ENCODE measurements at places on chromosomes 4 and X.

DNA sequence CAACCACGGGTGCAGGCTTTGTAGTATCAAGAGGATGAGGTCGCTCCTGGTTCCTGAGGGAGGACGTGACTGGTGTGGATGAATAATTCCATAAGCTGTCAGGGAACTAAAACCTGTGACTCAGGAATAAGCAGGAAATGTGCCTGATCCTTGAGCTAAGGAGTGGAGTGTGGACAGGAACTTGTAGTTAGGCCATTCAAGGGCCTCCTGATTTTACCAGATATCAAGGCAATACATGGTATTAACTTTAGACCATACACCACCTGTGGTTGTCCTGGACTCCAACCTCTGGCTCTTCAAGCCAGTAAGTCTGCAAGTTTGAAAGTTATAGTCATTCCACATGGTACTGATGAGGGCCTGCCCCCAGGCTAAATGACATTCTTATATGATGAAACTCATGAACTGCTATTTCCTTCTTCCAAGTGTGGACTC, 12.1 kb upstream of the ING2 start:
- no peak for ATAC-seq

DNA sequence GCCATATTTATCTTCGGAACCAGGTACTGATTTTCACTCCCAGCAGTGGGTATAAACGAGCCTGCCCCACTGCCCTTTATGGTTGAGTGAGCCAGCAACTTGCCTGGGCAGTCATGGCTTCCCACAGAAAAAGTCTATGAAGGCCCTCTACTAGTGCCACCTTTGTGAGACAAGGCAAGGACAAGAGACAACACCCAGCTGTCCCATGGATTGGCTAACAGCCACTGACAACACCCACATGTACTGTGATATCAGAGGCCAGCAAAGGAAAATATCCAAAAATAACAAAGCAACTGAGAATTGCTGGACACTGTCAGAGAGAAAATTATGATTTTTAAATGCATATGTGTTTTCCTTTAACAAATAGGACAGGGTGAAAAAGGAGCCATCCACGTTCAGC, 248.4 kb upstream of the TTC29 start:
- no peak for ATAC-seq

DNA sequence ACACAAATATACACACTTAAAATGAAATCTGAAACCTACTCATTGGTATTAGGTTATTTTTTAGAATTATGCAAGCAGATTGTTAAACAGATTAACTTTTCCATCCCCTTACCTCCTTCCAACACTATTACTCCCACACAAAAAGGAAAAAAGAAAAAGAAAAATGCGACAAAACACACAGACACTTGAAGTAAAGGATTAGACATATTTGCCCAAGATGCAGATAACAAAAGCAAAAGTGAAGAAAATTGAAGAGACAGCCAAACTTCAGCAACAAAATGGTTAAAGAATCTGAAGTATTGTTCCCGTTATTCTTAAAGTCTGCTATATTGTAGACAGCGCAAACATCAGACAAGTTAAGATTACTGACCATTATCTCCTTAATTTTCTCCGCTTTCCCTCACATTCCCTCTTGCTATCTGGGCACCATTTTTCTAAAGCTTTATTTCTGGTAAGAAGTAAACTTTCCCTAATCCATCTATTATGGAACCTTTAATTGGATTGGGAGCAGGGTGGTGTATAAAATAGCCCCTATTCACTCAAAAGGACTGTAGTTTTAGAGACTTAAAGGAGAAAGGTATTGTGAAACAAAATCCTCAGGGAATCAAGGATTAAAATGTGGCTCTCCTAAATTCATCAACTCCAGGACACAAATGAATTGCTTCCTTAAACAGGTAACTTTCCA, 34.7 kb upstream of the MAB21L2 start:
- ATAC-seq: no peak

- no peak for ATAC-seq
Observed at GRCh38 chr4:184994010-184994622, 24.2 kb upstream of the HELT start.

- ATAC-seq: no peak
Observed at GRCh38 chrX:67384403-67384802, 159.4 kb upstream of the AR start.

GRCh38 chr4:85243857-85244256, 231.1 kb upstream of the ARHGAP24 start:
- ATAC-seq: no peak

GRCh38 chr4:6362896-6363295, 93.2 kb downstream of the WFS1 start:
- ATAC-seq: no peak

DNA sequence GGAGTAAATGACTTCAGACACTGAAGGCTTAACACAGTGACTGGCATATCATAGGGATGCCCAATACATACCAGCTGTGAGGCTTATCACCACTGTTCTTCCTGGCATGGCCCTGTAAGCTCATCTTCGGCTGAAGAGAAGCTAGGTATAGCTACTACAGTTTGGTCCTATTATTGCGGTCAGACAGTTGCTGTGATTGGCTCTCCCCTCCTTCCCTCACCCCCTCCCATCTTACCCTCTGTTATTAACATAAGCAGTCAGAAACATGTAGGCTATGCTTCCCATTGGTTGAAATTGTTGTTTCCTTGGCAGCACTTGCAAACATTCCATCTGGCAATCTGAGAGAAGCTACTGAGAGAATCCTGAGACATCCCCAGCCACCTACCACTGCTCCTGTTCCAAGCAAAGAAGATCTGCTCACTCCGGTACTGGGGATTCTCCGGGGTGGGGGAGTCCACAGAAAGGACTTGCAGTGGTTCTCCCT, at the start of gene AKAP14:
AKAP14 (plus strand) TSS at position 51 of the 484 bp plus-strand sequence. CDS start 7,331 bp downstream, outside the sequence.
- ATAC-seq: no peak

DNA sequence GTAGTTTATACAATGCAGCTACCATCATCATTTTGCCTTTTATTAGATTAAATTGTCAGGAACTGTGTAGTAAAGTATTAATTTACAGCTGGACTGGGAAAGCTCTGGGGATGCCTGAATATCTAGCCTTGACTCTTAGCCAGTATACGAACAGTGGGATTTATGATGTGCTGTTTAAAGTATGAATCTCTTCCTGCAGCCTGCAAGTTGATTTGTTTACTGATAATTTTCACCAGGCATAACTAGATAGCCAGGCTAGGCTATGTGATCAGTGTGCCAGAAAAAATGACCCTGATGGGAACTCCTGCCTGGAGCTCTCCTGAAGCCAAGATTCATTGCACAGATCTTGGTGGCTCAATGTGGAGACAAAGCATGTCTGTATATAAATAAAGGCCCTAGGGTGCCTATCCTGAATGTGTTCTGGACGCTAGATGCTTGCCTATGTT, 119.2 kb downstream of the SCLT1 start:
- ATAC-seq: no peak

DNA sequence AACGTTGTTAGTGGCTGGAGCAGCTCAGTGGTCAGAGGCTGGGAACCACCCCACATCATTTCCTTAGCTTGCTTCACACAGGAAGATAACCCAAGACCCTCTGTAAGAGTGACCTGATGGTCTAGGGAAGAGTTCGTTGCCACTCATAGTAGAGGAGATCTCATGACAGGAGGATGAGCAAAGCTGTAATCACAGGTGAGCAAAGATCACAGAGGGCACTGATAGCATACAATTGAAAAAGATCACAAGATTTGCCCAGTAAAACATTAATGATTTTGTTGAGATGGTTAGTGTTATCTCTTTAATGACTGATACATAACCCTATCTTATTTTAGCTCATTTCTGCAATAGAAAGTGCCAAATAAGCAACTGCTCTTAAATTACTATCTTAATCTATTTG, 44.1 kb downstream of the LARP7 start:
- ATAC-seq: no peak

GRCh38 chr4:87716371-87717265, 66.5 kb downstream of the DMP1 start:
- no peak for ATAC-seq

GRCh38 chrX:21781976-21782375, 24.1 kb upstream of the SMPX start:
- ATAC-seq: no peak

GRCh38 chrX:13103188-13103913, 58.9 kb upstream of the FAM9C start:
- ATAC-seq: no peak

GRCh38 chr4:73417973-73418372, 13.9 kb downstream of the ALB start:
- no peak for ATAC-seq

DNA sequence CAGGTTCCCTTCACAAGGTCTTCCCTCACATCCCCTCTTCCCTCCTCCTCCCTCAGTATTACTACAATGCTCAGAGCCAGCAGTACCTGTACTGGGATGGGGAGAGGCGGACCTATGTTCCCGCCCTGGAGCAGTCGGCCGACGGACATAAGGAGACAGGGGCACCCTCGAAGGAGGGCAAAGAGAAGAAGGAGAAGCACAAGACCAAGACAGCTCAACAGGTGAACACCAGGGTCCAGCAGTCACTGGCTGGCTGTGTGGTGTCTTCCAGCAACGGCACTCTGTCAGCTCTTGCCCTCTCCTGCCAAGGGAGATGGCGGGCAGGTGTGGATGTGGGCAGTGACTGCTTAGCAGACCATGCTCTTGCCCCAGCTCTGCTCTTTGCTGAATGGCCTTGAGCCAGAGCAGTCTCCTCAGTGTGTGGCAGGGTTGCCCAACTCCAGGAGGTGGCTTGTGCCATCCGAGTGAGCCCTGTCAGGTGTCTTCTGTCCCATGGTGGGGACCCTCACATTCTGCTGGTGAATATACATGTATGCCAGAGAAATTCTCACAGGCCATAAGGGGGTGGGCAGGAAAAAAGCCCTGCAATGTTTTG, 11.4 kb upstream of the UBA1 start:
- ATAC-seq: no peak

GRCh38 chrX:83469551-83469950, 38.5 kb upstream of the POU3F4 start:
- no peak for ATAC-seq

GRCh38 chr4:84966382-84967242, at the start of gene WDFY3:
WDFY3 (minus strand) TSS chr4:84966690; CDS start chr4:84860591, 106,099 bp downstream.
- peak; percentile 45 for ATAC-seq

DNA sequence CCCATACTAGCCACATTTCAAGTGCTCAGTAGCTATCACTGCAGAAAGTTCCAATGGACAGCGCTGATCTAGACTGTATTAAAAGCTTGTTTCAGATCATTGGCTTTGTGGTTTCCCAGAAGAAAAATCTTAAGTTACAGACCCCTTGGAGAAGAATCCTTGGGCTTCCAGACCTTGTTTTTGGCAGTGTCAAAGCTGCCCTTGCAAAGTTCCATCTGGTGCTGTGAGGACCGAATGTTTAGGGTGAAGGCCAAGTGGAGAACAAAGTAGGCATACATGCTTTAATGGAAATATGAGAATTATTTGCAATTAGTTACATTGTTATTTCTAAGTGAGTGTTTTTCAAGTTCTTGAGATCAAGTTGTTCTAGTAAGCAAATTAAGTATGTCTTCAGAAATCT, 144.7 kb downstream of the FRMPD4 start:
- no peak for ATAC-seq

- no peak for ATAC-seq
Observed at GRCh38 chr4:12458621-12459020, 1025.5 kb downstream of the RAB28 start.

GRCh38 chr4:55186700-55187099, 61.3 kb upstream of the KDR start:
- ATAC-seq: no peak

DNA sequence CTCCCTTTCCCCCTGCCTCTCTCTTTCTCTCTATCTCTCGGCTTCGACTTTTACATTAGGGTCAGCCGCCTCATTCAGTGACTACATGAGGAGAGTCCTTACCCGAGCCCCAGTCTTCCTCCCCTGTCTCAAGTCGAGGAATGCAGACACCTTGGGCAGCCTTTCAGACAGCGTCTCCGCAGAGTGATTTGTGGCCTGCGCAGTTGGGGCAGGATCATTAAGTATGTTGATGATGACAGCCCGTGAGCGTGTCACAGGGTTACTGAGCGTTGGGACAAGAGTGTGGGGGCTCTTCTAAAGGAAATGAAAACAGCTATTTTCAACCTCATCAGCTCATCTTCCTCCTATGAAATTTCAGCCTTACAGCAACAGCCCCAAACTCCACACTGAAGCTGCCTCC, 312.1 kb upstream of the GATB start:
- no peak for ATAC-seq

- no peak for ATAC-seq
Observed at GRCh38 chr4:148694702-148695101, 252.5 kb upstream of the NR3C2 start.

GRCh38 chr4:23337292-23337691, 552.6 kb downstream of the PPARGC1A start:
- ATAC-seq: no peak

DNA sequence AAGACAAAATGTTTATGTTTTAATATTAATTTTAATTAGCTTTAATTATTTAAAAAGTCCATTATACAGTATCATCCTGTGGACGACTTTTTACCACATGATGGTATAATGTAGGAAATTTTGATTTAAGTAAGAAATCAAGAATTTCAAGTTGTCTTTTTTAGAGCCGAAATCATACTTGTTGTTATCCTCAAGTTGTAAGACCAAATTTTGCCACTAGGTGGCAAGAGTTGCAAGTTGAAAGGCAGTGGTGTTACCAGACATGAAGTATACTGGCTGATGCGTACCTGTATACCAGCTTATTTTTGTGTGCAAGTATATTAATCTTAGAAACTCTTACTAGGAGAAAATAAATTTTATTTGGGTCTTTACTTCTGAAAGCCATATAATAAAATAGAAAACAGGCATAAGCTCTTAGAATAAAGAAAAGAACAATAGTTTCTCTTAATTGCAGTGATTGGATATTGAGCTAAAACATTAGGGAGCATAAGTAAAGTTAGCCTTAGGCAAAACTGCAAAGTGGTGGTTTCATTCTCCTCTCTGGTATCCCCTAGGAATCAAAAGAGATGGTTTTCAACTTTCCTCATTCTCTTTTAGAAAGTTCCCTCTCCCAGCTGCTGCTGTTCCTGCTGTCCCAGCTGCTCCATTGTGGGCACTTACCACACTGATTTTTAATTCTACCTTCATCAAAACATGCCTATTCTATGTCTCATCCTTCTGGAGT, 118.0 kb upstream of the WDFY3 start:
- ATAC-seq: no peak

DNA sequence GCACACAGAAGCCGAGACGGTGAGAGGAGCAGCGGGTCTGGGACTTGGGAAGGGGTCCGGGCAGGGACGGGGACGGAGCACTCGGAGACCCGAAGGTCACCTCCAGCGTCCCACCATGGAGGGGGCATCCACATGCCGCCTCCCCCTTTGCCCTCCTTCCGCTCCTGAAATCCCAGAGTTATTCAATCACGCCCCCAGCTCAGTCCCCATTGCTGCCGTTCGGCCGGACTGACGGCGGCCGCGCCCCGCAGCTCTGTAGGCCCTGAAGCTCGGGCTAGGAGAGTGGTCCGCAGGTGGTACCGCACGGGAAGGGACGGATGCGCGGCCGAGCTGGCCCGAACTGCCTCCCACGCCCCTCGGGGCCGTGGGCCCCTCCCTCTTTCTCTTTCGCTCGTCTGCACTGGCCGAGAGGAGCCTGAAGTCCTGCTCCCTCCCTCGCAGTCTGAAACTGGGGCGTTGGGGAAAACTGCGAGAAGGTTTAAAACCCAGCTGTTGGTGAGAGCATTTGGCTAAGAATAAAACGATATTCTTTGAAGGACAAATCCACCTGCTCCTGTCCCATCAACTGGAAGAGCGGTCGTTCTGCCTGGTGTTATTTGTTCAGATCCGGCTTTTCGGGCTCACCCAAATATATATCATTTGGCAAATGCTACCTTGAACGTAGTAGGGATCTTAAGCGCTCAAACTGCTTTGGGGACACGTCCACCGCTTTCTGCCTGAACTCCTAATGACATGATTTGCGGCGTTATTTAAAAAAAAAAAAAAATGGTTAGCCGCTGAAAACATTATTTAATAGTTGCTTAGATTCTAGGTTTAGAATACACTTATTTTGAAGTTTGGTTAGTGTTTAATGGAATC, 719 bp downstream of the USO1 start:
- ATAC-seq: peak; percentile 75

All from stimulated activated memory B cell treated with anti-CD40 and anti-IgM and Interleukin-4, amounts not matched to agents 10 μg/mL and 1 μg/mL and 100 μg/mL, for 72 hours (primary cell).